MM.1S (cell line): ENCODE measurements at places on chromosomes 6 and 20.

DNA sequence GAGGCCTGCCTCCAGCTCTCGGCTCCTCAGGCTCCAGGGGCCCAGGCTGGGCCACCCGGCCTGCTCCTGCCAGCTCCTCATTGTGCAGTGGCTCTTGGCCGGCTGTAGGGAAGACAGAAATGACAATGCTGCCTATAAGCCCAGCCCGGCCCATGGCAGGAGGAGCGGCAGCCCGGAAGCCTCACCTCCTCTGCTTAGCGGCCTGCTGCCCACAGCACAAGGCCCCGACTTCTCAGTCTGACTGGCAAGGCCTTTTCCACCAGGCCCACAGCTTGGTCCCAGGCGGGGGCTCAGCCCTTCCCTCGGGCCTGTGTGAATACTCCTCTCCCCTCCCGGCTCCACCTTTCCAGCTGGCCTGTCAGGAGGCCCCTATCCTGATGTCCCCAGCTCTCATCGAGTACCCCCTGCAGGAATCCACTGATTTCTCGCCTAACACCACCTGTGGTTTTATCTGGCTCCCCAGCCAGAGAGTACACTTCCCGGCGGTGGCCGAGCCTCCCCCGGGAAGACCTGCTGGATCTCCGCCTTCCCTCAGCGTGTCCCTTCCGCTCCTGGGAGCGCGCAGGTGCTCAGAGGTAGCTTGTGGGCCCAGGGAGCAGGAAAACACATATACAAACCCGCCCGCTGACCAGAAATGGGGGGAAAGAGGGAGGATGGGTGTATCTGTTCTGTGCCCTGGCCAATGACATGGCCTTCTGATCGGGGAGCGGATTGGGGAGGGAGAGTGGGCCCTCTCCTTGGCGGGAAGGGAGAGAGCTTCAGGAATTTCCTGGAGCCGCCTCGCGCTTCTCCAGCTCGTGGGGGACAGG lies 963 bp downstream of the DDRGK1 start:
- DNase-seq = peak; percentile 23

DNA sequence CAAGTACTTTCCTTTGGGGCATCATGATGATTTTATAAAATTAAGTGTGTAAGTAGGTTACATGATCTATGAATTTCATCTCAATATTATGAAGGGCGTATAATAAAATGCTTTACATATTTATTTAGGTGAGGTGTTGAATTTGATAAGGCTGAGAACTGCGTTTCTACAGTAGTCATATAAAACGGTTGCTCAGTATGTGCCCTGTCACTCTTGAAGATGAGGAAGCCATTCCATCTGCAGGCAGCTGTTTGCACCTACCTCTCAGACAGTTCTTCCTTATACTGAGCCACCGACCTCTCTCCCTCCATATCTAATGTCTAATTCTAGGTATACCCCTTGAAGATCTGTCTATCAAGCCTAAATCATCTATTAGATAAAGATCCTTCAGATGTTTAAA lies 16.1 kb downstream of the NCOA7 start:
- DNase-seq = no peak

- no peak for DNase-seq
These were observed 2.0 kb downstream of the NNAT start for GRCh38 chr20:37523012-37523391.

GRCh38 chr6:14641423-14642135 lies 524.0 kb downstream of the CD83 start:
- DNase-seq = no peak

DNA sequence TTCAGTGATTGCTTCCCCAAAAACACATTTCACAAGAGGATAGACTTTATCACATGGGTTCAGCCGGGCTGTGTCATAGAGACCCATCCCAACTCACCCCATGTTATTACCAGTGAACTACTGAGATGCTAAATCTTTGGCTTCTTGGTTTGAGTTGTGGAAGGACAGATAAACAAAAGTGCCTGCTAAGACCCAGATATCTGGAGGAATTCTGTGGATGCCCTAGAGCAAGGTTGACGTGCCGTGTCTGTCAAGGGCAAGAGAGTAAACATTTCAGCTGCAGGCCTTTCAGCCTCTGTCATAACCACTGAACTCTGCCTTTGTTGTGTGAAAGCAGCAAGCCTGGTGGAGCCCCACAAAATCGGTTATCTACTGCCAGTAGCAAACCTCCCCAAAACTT lies 11.2 kb upstream of the THBD start:
- no peak for DNase-seq

DNA sequence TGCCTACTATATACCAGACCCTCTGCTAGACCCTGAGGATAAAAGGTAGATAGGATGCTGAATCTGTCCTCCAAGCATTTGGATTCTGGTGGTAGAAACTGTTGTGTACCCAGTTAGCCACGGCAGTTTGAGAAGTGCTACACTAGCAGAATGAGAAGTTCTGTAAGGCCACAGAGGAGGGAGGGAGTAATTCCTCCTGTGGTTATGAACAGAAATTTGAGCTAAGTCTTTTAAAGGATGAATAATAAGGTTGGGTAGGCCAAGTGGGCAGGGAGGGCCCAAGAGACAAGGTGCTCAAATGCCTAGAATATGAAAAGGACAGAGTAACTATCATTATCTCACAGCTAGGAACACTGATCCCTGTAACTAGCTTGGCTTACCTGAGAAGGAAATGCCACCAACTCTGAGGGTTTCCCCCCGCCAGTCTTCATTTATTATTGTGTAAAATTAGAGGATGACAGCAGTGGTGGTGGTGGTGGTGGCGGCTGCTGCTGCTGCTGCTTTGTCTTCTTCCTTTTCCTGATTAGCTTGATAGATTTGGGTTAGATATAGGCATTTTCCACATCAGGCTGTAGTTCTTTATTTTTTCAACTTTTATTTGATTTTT lies 243.3 kb downstream of the PRL start:
- no peak for DNase-seq

DNA sequence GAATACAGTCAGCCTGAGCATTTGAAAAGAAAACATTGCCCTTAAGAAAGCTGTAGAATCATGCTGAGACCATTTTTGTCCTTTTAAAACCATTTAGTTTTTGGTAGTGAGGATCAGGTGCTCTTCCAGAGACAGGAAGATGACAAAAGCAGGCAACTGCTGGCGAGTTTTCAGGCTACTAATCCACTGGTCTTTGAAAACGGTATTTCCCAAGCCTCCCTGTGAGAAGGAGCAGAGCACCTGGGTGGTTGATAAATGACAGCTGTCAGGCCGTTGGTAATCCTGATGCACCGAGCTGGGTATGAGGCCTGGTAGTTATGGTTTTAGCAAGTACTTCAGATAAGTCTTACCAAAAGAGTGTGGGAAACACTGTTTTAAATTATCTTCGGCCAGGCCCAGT lies 10.1 kb upstream of the SEC63 start:
- no peak for DNase-seq
